ENCODE measurements at places on chromosomes 16 and 17.

- no peak for DNase-seq
These were observed 22.4 kb downstream of the LSM12 start for GRCh38 chr17:44044071-44044470.

DNA sequence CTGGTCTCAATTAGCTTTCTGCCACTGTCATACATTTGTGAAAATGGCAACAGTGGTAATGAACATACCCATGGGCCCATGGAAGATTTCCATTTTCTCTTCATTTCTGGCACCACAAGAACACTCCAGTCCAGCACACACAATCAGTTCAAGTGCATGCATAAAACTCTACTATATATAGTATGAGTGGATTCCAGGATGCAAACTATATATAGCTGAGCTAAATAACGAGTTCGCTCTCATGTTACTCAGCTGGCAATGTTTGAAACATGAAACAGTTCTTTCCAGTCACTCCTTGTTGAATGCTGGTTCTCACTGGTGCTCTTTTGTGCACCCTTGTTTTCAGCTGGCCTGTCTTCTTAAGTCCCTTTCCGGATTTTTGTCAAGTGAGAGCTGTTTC, 75.2 kb upstream of the DHX40 start:
- DNase-seq: no peak

- DNase-seq: no peak
These were observed 14.0 kb upstream of the EMP2 start for GRCh38 chr16:10594312-10594950.

- DNase-seq: no peak
These were observed 82.5 kb downstream of the ZDHHC7 start for GRCh38 chr16:84928679-84929420.

DNA sequence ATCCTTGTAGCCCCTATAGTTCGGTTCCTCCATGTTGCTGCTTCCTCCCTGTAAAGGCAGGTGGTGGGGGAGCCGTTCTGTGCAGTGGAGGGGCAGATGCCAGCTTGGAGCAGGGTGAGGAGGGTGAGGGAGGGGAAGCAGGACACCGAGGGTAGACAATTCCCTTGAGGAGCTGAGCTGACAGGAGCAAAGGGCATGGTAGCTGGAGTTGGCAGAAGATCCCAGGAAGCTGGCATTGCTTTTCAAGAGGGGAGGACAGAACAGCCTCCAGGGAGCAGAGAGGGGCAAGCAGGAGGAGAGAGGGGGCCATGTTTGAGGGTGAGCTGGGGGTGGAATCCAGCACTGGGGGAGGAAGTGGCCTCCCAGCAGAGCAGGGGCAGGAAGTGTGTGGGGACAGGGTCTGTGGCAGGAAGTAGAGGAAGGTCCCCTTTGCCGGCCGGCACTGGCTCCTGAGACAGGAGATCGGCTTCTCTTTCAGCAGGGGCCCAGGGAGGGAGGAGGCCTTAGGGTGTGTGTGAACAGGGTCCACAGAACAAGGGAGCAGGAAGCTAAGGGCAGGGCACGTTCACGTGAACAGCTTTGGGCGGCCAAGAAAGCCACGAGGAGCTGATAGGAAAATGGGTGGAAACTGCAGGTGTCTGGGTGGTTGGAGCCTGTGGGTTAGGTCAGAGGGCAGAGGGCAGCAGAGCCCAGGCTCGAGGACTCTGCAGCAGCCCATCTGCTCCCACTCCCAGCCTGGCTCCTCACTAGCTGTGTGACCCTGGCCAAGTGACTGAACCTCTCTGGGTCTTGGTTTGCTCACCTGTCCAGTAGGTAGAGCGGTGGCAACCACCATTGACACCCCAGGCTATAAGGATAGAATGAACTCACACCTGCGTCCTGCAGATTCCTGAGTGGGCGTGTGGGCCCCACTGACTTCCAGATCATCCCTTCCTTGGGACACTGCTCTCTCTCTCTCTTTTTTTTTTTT, 17.5 kb upstream of the SPNS2 start:
- DNase-seq: no peak

GRCh38 chr17:36867716-36868341, 69.4 kb upstream of the LHX1 start:
- DNase-seq: no peak

GRCh38 chr16:58937661-58938060, 203.5 kb upstream of the GOT2 start:
- no peak for DNase-seq

DNA sequence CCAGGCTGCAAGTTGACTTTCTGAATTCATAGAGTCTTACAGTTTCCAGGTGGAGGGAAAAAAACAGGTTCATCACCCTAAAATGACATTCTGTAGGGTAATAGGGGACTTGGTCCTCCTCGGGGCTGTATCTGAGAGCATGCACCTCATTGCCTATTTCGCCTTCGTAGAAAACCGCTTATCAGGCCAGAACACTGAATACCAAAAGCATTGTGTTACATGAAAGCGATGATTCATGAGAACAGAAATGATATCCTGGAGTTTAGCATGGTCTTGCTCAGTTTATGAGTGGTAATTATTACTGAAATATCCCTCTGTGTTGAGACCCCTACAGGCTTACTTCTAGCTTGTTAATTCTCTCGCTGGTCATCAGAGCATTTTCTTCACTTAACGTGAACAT, 61.4 kb upstream of the ARHGAP44 start:
- no peak for DNase-seq

GRCh38 chr16:71412270-71413160, 29.3 kb downstream of the TLE7 start:
- DNase-seq: peak; percentile 53

DNA sequence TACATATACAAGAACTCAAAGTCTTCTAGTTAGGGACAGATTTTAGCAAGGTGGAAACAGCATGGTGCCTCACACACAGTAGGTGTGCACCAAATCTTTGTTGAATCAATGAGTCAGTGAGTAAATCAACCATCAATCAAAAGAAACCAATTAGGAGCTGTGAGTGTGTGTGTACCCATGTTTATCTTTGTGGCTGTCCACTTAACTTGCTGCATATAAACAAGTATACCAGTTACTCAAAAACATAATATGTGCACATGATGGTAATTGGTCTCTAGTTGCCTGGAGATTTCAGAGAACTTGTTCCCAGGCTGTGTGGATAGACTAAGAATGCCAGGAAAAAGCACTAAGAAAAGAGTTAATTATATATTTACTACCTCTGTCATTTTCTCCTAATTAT, 272.2 kb upstream of the CCL2 start:
- DNase-seq: no peak

GRCh38 chr16:69511651-69512050, 54.1 kb upstream of the NFAT5 start:
- DNase-seq: no peak

GRCh38 chr17:45709728-45710288, 74.3 kb upstream of the CRHR1 start:
- no peak for DNase-seq

DNA sequence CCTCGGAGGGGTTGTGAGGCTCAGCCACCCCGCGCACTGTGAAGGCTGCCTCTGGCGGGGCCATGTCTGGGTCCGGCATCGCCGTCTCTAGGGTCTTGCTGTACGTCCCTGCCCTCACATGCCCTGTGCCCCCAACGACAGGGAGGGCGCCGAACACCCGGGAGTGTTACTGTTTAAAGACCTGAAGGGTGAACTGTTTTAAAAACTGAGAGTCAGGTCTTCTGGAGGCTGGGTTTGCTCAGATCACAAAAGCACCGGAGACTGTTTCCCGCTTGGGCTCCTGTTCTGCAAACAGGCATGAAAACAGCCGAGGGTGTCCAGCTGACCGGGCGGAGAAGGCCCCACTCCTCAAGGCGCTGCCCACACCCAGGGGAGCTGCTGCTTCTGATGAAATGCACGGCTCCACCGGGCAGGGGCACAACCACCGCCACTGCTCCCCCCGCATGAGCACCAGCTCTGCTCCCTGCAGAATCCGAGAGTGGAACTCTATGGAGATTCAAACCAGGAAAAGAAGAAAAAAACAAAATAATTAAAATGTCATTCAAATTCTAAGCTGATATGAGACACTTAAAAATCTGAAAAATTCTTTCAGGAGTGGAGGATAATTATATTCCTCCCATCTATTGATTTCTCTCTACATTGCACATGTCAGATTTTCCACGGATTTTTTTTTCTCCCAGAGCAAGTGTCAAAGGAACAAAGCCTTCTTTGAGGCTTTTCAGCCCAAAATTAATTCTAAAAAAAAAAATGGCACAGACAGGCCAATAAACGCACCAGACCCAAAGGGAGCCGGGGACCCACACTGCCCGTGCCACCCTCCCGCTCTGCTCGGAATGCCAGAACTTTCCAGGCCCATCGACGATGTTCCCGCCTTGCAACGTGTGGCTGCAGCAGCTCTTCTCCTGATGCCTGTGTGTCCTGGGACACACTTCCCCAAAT, 74.3 kb downstream of the LMF1 start:
- no peak for DNase-seq

DNA sequence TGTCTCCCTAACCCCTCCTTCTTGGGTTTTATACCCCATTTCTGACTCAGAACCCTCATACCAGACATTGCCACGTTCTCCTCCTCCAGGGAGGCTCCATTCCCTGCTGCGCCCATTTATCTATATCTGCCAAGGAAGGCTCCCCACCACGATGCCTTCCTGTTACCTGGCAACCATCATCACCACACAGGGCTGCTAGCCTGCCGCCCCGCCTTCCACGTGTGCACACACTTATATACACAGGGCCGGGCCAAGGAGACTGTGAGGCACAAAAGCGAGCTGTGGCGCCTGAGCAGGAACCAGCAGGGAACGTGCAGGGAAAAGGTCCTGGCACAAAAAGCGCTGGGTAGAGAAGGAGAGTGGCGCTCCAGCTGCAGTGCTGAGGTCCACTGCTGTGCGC, 261.8 kb downstream of the CBLN1 start:
- no peak for DNase-seq

DNA sequence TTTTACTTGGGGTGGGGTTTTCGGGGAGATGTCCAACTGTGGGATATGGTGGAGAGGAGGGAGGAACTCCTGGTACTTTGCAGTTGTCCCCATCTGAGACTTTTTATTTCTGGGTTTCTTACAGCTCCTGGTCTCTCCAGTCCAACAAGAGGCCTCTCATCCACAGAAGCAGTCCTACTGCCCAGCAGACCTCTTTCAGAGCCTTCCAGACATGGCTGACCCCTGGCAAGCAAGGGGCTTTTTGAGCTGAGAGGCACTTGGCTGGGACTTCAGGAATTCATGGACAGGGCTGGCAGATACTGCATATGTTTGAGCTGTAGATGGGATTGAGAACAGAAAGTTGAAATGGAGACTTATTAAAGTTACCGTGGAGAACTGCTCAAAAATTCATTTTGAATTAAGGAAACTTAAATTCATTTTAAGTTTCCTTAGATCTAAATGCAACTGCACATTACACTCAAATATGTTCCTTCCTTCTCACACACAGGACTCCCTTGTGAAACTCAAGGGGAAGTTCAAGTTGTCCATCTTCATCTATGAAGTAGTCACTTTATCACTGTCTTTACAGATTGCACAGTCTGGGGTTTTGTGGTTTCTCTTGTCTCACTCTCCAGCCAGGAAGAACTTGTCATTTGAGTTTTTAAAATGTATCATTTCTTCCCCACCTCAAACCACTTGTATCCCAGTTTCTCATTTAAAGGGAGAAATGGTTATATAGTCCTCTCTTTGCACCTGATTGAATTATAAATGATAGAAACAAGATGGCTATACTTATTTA, 1.1 kb downstream of the LASP1NB start:
- no peak for DNase-seq

DNA sequence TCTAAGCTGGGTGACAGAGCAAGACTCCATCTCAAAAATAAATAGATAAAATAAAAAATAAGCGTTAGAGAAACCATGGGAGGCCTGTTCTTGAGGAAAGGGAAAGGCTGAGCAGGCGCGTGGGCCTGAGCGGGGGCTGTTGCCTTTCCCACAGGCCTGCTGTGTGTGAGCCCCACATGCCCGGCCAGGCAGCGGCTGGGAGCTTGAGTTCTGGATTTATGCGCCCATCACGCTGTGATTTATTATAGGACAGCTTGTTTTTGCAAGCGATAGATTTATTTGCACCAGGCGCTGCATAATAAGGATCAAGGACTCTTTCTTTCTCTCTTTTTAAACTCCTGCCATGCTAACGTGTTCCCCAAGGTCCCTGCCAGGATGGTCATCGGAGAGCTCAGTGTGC, 14.8 kb upstream of the WFDC1 start:
- no peak for DNase-seq

DNA sequence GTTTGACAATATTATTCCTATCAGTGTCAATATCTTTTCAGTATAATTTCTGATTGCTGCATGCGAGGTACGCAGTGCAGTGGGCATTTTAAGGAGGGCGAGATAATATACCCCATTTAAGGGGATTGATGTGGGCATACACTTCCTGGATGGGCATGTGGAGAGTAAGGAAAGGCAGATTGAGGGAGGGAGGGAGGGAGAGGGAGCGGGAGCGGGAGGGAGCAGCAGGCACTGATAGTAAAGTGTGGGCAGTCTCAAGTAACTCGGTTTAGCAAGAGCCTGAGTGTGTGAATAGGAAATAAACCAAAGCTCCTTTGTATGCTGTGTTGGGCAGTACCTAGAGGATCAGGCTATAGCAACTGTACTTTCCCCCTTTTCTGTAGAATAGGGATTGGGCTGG, 5.1 kb downstream of the BPTF start:
- no peak for DNase-seq

GRCh38 chr17:44236444-44236991, 17.0 kb upstream of the UBTF start:
- no peak for DNase-seq

DNA sequence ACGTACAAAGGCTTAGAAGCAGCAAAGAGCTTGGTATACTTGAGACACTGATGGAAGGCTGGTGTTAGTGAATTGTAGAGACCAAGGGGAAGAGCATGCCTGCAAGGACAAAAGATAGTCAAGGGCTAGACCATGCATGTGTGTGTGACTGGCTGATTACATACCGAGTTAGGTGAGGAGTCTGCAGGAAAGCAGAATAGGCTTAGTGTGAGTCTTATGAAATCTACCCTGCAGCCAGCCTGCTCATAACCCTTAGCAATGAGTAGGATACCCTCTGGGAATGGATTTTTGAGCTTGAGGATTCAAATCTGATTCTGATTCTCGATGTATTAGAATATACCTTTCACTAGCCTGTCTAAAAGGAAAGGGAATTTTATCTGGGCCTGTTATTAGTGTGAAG, 77.0 kb downstream of the TANGO6 start:
- DNase-seq: no peak

- DNase-seq: no peak
These were observed 388.0 kb downstream of the SEC14L1 start for GRCh38 chr17:77528516-77529327.

GRCh38 chr17:9465210-9465921, 110.3 kb downstream of the STX8 start:
- DNase-seq: no peak

DNA sequence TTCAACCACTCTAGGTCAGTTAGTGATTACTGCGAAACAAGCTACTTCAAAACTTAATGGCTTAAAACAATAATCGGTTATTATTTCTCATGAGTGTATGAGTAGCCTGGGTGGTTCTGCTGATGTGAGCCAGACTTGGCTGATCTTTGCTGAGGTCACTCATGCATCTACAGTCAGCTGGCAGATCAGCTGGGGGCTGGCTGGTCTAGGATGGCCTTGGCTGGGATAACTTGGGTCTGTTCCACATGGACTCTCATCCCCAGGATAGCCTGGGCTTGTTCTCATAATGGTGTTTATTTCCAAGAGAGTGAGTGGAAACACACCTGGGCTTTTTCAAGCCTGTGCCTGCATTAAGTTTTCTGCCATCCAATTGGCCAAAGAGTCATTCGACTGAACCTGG, 13.0 kb downstream of the CCDC182 start:
- DNase-seq: no peak
